ENCODE measurements at places on chromosomes 6 and 20.

GRCh38 chr20:11128220-11128718, 454.5 kb upstream of the JAG1 start:
- no peak for DNase-seq

DNA sequence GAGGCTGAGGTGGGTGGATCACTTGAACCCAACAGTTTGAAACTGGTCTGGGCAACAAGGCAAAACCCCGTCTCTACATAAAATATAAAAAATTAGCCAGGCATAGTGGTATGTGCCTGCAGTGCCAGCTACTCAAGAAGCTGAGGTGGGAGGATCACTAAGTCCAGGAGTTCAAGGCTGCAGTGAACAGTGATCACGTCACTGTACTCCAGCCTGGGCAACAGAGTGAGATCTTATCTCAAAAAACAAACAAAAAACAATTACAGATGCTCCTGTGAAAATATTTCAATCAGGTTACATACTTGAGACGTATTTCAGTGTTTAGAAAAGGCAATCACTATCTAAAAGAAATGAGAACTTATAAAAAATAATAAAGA, 33.8 kb downstream of the RANBP9 start:
- no peak for DNase-seq

- DNase-seq = no peak
Observed at GRCh38 chr20:41072915-41073314, 44.3 kb downstream of the TOP1 start.

GRCh38 chr6:16855460-16855859, 94.2 kb upstream of the ATXN1 start:
- no peak for DNase-seq

DNA sequence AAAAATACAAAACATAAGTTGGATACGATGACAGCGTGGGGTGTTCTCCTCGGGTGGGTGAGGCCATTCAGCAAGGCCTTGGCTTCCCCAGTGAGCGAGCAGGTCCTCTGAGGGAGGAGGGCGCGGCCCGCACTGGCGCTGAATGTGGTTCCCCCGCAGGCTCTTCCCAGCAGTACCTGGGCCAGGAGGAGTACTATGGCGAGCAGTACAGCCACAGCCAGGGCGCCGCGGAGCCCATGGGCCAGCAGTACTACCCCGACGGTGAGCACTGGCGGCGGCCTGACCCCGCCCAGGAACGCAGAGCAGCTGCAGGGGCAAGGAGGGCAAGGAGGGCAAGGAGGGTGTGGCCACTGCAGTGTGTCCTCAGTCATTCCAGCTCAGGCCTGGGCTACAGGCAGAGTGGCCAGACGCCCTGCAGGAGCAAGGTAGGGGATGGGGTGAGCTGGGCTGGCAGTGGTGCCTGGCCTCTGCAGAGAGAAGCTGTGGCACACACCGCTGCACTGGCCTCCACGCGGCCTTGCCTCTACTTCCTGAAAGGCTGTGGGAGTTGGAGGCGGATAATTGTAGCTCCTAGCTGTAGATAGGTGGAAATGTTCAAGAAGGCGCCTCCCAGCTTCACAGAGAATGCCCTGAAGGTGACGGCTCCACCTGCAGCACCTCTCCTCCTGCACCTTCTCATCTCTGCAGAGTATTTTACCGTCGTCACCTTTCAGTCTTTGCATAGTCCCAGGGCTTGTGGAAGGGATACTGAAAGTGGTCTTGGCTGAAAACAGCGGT, 18.7 kb upstream of the MTG2 start:
- no peak for DNase-seq

DNA sequence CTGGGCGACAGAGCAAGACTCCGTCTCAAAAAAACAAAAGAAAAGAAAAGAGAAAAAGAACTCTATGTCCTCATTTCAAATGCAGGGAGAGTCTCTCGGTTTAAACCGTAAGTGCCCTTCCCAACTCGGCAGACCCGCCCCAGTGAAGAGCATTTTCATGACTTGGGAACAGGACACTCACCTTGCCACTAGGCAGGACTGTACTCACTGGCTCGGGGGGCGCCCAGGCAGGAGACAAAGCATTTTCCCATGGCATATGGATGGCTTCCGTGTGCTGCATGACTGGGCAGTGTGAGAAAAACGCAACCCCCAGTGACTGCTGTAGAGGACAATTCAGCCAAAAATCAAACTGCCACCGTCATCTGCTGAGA, 23.7 kb upstream of the MRGBP start:
- no peak for DNase-seq

GRCh38 chr20:63061771-63062100, 55.0 kb upstream of the BHLHE23 start:
- no peak for DNase-seq

GRCh38 chr6:17904491-17905120, 82.8 kb downstream of the KIF13A start:
- DNase-seq = no peak

DNA sequence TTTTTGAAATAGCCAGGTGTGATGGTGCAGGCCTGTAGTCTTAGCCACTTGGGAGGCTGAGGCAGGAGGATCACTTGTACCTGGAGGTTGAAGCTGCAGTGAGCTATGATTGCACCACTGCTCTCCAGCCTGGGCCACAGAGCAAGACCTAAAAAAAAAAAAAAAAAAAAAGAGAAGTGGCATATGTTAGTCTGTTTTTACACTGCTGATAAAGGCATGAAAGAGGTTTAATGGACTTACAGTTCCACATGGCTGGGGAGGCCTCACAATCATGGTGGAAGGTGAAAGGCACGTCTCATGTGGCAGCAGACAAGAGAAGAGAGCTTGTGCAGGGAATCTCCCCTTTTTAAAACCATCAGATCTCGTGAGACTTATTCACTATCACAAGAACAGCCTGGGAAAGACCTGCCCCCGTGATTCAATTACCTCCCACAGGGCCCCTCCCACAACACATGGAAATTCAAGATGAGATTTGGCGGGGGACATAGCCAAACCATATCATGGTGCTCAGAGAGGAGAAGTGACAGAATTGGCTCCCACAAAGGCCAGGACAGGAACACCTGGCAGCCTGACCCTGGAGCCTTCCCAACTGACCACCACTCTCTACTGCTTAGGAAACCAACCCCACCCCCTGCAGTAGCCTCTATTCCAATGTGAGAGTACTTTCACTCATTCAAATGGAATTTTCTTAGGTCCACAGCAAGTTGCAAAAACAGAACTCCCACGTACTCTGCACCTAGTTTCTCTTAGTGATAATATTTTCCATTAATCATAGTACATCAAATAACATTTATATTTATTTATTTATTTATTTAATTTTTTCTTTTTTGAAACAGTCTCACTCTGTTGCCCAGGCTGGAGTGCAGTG, 29.8 kb downstream of the ARHGAP40 start:
- DNase-seq = no peak

- no peak for DNase-seq
Observed at GRCh38 chr6:46262928-46263706, 92.3 kb upstream of the ENPP5 start.

- DNase-seq = no peak
Observed at GRCh38 chr6:37514321-37514771, 14.7 kb upstream of the CCDC167 start.

GRCh38 chr20:44074252-44075151, 112.5 kb downstream of the JPH2 start:
- no peak for DNase-seq

DNA sequence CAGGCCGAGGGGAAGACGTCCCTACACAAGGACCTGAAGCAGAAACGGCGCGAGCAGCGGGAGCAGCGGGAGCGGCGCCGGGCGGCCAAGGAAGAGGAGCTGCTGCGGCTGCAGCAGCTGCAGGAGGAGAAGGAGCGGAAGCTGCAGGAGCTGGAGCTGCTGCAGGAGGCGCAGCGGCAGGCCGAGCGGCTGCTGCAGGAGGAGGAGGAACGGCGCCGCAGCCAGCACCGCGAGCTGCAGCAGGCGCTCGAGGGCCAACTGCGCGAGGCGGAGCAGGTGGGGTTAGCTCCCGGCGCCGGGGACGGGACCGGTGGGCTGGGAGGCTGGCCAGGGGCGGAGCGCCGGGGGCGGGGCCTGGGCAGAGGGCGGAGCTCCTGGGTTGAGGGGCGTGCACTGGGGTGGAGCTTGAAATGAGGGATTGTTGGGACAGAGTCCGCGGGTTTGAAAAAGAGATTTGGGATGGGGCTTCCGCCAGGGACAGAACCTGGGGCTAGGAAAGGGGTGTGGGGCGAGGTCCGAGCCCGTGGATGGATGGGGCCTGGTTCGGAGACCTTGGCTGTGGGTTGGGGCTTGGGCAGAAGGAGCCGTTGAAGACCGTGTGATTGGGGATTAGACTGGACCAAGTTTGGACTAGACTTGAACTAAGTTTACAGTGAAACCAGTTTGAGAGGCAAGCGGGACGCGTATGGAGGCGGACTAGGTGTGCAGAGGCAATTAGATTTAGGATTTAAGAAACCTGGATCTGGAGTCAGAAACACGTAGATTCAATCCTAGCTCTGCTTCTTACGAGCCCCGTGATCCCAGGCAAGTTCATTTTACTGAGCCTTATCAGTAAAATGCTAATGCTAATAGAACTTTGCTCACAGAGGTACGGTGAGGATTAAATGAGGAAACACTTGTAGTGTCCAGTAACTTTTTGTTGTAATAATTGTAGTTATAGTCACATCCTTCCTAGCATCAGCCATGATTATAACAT, 20.9 kb downstream of the DEF6 start:
- DNase-seq = peak; percentile 68

DNA sequence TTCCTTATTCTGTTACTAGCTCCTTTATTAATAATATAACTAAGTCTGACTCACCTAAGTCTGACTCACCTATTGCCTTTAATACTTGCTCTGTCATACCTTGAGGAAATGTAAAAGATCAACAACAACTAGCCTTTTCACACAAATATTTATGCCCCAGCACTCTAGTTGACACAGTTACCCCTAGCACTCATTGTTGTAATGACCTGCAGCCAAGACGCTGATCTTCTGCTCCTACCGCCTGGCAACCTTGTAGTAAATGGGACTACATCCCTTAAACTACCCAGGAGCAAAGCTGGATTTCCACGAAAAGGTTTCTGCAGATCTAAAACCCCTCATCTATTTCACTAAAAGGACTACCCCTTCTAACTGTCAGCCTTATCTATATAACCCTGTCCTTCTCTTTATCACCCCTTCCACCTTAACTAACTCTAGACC, 90.0 kb downstream of the PLG start:
- DNase-seq = no peak

DNA sequence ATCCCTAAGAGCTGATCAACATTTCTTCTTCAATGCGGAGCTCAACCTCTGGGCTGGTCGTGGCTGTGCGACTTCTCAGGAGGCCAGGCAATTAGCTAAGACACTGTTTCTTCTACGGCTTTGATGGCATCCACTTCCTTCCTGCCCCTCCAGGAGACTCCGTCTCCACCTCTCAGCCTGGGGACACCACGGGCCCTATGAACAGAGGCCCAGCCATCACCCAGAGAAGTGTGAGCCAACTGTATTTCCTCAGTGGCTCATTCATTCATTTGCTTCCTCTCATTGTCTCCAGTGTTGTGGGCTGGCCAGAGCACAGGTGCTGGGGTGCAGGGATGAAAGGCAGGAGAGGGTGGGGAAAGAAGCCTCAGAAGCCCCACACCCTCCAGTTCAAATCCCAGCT, 51.8 kb upstream of the APCDD1L start:
- no peak for DNase-seq

GRCh38 chr20:3485913-3486312, 15.1 kb downstream of the ATRN start:
- no peak for DNase-seq
